ENCODE measurements at places on chromosomes 7 and 10.
A peak's percentile ranks its signal among the peaks of the same experiment; 100 is the strongest.

- DNase-seq = peak; percentile 76
These were observed 56.1 kb downstream of the ATAD1 start for GRCh38 chr10:87761892-87762291.

GRCh38 chr7:144771174-144771573 lies 64.7 kb downstream of the TPK1 start:
- DNase-seq = no peak

DNA sequence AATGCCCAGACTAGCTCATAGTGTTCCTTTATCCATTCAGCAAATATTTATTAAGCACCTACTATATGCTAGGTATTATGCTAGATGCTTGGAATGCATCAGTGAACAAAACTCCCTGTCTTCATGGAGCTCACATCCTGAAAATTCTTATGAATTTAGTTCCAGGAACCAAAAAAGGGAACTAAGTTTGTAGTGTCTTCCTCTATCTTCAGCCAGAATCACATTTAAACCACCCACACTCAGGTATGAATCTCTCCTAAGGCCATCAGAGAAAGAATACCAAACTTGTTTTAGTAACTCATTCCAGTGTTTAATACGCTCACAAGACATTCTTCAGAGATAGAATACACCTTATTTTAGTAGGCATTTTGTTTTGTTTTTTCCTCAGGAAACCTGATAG lies 10.1 kb upstream of the EGR2 start:
- no peak for DNase-seq

DNA sequence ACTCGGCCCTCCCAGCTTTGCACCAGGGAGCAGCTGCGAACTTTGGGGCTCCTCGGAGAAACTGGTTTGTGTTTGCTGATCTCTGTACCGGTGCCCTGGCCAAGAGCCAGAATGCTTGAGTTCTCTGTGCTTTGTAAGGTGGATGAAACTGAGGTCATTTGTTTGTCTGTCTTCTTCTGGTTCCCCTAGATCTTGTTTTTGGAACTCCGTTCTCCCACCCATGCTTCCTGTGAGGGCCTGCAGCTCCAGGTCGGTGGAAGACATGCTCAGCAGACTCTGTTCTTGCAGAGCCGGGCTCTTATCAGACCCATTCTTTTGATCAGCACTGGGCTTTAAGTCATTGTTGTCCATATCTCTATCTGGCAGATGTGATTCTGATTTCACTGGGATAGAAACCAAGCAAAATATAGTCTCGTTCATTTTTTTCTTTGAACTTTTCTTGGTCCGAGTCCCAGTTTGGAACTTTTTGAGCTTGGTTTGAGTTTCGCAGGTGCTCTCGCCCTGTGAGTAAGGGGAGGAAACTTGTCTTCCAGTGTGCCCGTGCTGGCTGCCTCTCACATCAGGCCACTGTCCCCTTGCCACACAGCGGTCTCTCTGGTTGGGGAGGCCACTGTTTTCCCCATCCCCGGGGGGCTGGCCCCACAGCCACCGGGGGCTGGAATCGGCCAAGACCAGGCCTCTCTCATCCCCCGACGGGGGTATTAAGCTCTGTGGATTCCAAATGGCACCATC lies 31.2 kb downstream of the JCAD start:
- no peak for DNase-seq

DNA sequence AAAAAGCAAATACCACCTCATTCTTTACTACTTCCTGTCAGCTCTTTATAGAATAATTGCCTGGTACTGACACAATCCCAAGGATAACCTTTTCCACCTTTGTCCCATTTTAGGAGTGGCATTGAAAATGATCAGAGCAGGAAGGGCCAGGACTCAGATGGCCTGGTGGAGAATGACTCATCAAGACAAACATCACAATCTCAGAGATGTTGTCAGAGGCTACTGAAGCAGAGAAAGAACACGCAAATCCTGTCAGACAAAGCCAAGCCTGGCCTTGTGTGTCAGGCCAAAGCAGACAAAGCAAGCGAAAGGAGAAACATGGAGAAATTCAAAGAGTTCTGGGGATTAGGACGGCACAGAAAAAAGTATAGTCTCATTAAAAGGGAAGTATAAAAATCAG lies 40.9 kb downstream of the NSUN6 start:
- peak; percentile 83 for DNase-seq

DNA sequence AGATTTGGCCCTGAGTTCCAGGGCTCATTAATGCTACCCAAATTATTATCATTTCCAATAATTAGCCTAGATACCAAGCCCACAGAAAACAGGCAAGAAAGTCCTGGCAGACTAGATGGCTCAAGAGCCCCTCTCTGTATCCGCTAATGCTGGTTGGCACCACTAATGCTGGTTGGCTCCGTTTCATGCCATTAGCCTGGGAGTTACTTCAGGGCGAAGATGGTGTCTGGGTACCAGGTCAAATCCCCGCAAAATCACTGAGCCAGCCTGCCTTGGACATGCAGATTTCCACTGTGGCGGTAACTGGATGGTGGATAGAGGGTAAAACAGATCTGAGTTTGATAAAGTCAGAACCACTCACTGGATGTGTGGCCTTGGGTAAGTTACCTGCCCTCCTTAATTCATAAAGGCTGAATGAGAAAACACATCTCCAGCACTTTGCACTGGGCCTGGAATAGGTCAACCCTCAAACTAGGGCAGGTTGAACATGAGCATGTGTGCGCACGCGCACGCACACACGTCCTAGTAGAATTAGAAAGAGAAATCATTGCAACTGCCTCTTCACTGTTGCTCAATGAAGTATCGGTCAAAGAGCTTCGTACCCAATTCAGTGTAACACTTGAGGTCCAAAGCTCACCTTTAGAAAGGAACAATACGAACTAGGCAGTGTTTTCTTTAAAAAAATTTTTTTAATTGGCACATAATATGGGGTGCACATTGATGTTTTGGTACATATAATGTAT lies 91.5 kb downstream of the PRPF18 start:
- no peak for DNase-seq

DNA sequence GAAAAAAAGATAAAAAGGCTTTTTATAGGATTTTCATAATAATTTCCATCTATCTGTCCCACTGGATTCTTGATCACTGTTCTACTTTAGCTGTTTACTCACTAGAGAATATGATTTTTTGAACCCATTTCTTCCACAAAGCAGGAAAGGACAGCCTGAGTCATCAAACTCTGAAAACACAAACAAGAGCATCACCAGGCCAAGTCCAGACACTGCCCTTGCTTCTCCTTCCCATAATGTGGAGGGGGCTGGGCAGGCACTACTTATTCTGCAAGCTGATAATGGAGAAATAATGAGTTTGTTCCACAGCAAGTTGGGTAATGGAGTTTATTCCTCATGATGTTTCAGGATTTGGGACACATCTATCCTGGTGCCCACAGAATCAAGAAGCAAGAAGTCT lies 13.0 kb upstream of the KCNIP2 start:
- DNase-seq = no peak

Measured in RPMI7951 (cell line).